T1000 (cell line): ENCODE measurements at places on chromosomes 4 and X.

DNA sequence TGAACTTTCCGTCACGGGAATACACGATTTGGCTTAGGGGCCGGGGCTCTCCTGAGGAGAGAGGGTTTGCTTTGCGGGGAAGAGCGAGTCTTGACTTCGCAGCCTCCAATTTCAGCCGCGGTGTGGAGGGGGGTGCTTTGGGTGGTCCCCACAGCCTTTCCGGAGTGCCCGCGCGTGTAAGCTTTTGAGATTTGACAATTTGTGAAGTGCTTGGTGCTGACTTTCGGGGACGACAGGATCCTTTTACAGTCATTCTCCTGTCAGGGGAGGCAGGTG lies 355 bp downstream of the SCML1 start:
- no peak for DNase-seq

- no peak for DNase-seq
These were observed 242.7 kb downstream of the BCOR start for GRCh38 chrX:39854772-39855747.

DNA sequence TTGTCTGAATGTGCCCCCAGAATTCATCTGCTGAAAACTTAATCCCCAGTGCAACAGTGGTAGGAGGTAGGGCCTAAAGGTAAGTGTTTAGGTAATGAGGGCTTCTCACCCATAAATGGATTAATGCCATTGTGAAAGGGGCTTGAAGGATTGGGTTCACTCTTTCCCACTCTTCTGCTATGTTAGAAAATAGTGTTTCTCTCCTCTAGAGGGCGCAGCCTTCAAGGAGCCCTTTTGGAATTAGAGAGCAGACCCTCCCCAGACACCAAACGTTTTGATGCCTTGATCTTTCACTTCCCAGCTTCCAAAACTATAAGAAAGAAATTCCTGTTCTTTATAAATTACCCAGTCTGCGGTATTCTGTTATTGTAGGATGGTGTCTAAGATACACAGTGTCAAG lies 706.4 kb downstream of the SMARCA1 start:
- no peak for DNase-seq

DNA sequence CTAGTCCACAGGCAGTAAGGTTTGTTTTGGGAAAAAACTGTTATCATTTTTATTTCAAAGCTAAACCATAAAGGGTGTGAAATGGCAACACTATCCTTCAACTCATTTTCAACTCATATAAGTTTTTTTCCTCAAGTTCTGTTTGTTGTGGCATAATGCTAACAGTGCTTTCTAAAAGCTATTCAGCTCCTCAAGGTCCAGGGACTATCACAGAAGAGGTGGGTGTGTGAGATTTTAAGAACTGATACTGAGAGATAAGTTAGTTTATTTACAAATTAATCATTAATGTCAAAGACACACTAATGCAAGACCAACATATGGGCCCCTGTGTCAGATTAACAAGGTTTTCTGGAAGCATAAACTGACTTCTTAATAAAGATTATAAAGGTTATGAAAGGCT lies 11.8 kb downstream of the UGT2B15 start:
- DNase-seq, result no peak

DNA sequence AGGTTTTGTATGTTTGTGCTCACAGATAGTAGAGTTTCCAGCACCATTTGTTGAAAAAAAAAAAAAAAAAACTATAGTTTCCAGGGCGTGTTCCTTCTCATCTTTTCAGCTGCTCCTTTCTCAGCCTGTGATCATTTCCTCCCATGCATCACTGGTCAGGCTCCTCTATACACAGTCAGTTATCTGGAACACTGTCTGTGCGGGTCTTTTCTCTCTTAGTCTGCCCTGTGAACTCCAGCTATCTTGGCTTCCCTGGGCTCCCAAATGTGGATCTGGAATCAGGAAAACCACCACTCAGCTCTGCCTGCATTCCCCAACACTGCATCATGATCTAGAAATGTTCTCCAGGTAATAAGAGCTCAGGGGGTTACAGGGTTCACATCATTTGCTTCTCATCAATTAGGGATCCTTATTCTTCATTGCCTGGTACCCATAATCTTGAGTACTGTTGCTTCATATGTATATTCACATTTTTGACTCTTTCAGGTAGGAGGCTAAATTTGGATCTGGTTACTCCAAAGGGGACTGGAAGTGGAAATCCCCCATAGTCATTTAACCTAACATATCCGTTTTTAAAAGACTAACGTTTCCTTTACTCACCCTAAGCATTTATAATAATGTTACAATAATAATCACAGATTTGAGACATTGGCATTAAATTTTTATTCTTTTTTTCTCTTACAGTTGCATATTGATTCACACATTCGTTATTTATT lies 221.8 kb upstream of the KLF3 start:
- no peak for DNase-seq

DNA sequence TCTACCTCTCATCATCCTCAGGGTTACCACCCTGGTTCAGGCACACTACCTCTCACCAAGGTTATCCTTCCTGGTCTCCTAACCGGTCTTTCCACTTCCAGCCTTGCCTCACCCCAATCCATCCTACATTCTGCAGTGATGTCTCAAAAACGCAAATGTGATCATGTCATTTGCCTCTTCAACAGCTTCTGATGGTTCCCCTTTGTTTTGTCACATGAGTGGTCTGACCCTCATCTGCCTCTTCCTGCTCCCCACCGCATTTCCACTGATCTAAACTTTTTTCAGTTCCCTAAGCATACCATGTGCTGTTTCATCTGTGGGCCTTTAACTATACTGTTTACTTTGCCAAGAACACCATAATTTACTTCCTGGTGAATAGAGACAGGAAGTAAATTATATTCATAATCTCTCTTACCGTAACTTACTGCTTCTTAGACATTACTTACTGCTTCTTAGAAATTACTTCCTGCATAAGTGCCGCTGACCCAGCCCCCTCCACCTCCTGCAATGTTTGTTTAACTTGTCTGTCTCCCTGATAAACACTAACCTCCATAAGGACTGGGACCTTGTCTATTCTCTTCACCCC lies 27.1 kb upstream of the NSUN7 start:
- DNase-seq, result no peak

DNA sequence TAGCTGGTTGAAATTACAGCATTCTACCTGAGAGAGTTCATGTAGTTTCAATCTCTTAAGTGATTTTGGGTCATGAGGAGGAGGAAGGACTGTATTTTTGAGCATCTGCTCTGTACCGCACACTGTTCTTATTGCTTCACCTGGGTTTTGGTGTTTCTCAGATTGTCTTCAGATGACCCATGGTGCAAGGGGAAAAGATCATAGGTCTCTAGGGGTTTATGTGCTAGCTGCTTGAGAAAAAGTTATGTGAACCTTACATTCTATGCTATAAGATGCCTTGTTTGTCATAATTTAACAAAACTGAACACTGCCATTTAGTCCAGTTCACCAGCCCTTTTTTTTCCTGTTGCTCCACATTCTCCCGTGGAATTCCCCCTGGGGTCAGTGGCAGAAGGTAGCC lies 60.4 kb downstream of the PDK3 start:
- DNase-seq, result no peak

DNA sequence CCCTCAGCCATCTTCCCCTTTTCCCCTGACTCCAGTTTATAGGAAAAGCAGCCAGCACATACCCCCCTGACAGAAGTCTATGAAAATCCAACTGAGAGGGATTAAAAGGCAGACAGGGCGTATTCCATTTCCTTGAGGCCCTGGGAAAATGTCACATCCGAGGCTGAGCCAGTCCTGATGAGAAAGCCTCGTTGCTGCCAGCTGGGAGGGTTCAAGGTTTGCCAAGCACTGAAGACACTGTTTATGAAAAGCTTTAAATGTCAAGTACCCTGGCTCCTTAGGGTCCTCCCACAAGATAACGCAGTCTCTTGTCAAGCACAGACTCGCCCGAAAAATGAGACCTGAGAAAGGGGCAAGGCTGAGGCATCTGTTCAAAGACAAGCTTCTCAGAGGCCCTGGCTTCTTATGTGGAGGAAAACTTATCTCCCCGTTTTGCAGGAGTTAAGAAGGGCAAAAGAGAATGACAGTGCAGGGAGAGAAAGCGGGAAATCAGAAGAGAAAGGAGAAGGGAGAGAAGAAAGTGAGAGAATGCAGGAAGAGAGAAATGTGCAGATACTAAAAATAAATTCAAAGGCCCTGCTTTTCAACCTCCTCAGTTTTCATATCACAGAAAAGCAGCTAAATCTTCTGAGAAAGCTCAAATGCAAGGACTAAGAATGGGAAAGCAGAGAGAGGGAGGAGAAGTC lies 44.7 kb downstream of the SCD5 start:
- no peak for DNase-seq

DNA sequence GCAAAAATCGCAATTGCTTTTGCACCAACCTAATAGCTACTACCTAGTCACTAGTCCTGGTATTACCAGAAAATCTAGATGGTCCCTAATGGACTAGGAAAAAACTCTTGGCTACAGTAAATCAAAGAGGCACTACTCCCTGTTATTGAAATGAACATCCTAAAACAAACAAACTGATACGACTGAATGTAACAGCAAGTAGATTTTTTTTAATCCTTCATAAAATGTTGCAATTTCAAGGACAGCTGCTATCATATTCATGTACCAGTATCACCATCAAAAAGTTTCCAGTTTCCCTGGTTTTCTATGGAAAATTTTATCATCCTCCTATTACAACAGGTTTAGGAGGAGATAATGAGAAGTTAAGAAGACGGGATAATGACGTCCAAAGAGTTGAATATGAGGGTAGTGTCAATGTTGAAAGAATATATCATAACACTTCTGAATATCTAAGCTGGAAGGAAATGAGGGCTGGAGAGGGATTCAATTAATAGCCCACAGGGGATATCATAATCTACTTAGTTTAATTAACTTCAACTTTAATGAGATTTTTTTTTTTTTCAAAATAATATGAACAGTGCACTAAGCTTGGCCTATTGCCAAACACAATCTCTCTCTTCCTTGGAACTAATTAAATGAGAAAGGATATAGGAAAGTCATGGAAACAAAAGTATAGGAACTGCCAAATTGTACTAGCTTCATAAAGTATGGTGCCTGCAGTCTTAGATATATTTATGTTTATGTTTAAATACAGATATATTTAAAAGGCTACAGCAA lies 94.8 kb upstream of the SMIM10 start:
- no peak for DNase-seq

GRCh38 chr4:83552924-83553323 lies 17.0 kb downstream of the GPAT3 start:
- no peak for DNase-seq

- no peak for DNase-seq
These were observed 116.2 kb downstream of the GATB start for GRCh38 chr4:151644622-151645021.

DNA sequence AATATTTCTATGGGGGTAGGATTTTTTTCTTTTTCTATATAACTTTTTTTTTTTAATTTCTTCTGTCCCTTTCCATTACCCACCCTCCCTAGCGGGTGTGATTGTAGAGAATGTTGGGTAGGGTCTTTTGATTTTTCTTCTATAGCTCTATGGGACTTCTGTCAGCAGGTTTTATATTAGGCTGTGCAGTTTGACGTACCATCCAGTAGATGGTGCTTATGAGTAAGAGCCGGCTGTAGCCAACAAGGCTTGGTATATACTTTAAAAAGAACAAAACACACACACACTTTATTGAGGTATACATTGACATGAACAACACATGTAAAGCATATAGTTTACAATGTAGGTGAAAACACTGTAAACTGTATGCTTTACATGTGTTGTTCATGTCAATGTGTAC lies 247.9 kb upstream of the POF1B start:
- no peak for DNase-seq

DNA sequence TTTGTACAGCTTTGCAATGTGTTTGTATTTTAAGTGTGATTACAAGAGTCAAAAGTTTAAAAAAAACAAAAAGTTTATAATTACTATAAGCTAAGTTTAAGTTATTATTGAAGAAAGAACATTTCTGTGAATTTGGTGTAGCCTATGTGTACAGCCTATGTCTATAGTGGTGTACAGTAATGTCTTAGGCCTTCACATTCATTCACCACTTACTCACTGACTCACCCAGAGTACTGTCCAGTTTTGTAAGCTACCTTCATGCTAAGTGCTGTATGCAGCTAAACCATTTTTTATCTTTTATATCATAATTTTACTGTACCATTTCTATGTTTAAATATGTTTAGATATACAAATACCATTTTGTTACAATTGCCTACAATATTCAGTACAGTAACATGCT lies 182.3 kb downstream of the RPA4 start:
- no peak for DNase-seq

DNA sequence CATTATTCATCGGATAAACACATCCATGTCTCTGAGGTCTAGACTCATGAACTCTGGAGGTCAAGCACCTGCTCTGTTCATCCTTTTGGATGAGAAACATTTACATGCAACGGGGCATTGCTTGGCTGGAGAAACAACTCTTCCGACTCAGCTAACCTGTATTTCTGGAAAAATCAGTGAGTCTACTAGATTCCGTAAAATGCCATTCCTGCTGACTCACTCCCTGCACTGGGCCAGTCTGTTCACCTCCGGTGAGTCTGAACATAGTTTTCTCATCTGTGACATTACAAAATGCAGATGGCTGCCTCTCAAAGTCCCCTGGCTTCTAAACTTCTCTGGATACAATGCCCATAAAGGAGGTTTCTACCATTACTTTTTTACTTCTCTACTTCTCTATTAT lies 185.7 kb upstream of the HS3ST1 start:
- DNase-seq, result no peak

GRCh38 chrX:103699243-103699642 lies 11.5 kb upstream of the TMEM31 start:
- no peak for DNase-seq

GRCh38 chr4:134702374-134702773 lies 500.8 kb upstream of the PABPC4L start:
- no peak for DNase-seq

DNA sequence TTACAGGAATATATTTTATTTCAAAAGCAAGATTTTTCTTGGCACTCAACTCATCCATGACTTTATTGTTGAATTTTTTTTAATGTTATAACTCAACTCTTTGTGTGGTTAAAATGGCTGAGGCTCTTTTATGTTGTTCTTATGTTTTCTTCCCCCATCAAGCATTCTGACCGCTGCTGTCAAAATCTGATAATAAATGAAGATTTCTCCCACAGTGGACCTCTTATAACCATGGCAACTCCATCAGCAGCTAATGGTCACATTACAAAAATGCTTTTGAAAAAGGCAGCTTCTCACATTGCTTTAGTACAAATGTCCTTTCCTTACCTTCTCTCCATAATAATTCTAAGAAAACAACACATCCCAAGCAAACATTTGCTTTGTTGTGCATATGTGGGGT lies 96.0 kb upstream of the ATOH1 start:
- DNase-seq, result no peak

DNA sequence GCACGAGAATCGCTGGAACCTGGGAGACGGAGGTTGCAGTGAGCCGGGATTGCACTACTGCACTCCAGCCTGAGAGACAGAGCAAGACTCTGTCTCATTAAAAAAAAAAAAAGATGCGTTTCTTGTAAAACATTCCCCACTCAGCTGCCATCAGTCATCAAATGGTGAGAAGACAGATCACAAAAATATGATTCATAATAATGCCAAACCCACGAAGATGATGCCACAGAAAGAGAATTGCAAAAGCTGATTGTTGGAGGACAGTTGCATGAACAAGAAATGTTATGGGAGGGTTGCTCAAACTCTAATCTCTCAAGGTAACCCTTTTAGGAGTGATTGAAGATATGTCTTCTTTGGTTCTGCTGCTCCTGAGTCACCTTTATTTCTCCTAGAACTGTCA lies 21.4 kb upstream of the SMIM14 start:
- DNase-seq, result no peak
